ENCODE measurements at places on chromosomes 3 and 15. TPM values are rescaled to one million over a fixed set of nuclear protein-coding genes. Genes with fewer than 3 reads are reported as not detected.

- no peak for DNase-seq
Observed at GRCh38 chr3:124920718-124921117, 13.8 kb downstream of the MUC13 start.

DNA sequence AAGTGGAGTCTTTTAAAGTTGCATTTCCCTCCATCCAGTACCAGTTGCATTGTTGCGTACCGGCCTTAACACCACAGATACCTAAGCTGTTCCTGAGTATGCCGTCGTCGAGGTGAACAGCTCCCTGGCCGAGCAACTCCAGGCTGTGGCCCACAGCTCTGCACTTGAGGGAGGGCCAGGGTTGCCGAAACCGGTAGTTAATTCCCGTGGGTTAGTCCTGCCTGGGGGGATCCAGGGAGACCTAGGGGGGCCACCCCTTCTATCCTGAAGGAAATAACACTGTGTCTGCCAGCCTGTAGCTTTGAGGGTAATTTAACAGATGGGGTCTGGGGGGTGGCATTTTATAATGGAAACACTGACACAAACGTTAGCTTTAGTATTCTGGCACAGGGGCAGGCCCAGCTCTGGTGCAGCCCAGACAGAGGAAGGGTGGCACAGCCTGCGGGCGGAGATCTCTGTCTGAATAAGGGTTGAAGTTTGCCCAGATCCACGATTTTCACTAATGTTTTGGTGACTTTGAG is 60.8 kb downstream of the RGMA start:
- DNase-seq, result no peak

- no peak for DNase-seq
Observed at GRCh38 chr15:28888302-28888894, 2.6 kb downstream of the APBA2 start.

- DNase-seq, result no peak
Observed at GRCh38 chr3:121155028-121155427, 247.0 kb downstream of the STXBP5L start.

GRCh38 chr3:99919694-99920093 is 102.0 kb downstream of the CMSS1 start:
- DNase-seq, result no peak

DNA sequence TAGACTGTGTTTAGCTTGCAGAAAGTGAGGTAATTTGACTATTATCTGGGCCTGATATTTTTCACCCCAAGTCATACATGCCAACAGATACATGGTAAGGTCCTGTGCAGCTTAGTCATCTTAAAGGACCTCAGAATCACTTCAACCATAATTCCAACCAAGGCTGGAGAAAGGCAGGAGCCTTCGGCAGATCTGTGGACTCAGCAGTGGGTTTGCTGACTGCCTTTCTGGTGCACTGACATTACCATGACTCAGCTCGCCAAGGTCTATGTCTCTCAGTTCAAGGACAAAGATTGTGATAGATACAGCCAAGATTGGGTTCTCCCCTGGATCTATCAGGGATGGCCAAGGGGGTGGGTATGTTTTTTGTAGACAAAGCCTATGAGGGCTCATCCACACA is 32.7 kb downstream of the LYZL4 start:
- no peak for DNase-seq

- DNase-seq, result no peak
Observed at GRCh38 chr3:145754605-145755289, 406.2 kb downstream of the PLOD2 start.

DNA sequence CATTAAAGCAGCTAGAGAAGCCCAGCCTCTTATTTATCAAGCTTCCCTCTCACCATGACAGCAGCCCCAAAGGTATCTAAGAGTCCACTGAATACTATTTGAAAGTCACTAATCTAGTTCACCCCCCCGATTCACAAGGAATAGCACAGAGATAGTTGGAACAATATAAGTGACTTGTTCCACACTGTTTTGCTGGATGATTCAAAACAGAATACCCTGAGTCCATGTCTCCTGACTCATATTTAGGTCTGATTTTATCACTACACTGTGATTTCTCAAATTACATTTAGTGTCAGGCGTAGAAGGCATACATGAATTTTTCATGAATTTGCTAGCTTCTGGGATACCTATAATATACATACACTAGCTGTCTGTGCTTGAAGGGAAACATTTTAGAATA is 18.7 kb upstream of the EOGT start:
- DNase-seq, result no peak

Gene CCR8
- total RNA-seq, result not detected

Gene ESYT3
- 71.0 TPM for total RNA-seq

GRCh38 chr3:167740961-167741587 is 5.6 kb downstream of the SERPINI1 start:
- peak; percentile 26 for DNase-seq

- DNase-seq, result no peak
Observed at GRCh38 chr3:152365126-152365525, 96.4 kb downstream of the MBNL1 start.

Gene CHRNA5
- 1.3 TPM for total RNA-seq

- no peak for DNase-seq
Observed at GRCh38 chr15:78537266-78537905, 2.9 kb upstream of the PSMA4 start.

Gene PLCH1
- 14.2 TPM for total RNA-seq
